ENCODE measurements at places on chromosomes 7 and 10.

DNA sequence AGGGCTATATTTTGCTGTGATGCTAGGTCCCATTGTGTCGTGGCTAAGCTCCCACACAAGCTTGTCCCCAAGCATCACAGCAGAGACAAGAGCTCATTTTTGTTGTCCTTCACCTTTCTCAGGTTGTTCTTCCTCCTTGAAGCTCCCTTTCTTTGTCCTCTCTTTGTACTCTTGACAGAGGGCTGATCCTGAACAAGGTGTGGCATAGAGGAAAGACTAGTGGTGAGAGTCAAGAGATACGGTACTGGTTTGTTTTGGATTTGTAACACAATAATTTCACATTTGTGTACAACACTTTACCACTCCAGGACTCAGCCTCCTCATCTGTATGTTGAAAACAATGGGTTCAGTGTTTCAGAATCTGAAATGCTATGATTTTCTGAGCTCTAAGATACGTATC lies 41.0 kb downstream of the MAGI2 start:
- DNase-seq = no peak

GRCh38 chr10:50467209-50467608 lies 156.5 kb downstream of the SGMS1 start:
- DNase-seq = no peak

DNA sequence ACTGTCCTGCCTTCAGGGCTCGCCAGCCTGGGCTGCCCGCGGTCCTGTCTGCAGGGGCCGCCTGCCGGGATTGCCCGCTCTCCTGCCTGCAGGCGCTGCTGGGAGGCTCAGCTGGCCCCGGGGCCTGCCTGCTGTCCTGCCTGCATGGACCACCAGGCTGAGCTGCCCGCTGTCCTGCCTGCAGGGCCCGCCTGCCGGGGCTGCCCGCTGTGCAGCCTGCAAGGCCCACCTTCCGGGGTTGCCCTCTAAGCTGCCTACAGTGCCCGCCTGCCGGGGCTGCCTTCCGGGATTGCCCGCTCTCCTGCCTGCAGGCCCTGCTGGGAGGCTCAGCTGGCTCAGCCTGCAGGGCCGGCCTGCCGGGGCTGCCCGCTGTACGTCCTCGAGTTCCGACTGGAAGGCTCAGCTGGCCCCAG lies 164.4 kb downstream of the GLRX3 start:
- no peak for DNase-seq

GRCh38 chr7:157487046-157487770 lies 150.4 kb downstream of the DNAJB6 start:
- no peak for DNase-seq

GRCh38 chr7:142457146-142457703 lies 199.4 kb upstream of the PRSS58 start:
- no peak for DNase-seq

DNA sequence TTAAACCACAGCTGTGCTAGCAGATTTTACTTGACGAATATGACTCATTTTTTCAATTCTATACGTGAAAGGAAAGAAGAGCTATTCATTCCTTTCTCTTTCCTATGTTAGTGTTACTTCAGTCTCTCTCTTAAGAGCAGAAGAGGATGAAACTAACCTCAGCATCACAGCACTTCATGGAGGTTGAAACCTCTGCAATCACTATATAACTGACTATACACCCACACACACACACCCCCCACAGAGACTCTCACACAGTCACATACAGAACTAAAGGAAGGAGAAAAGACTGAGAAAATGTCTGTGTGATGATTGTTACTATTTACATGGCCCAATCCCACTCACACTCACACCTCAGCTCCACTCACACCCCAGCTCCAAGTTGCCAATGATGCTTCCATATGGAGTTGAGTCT lies 104.2 kb downstream of the KIF20B start:
- no peak for DNase-seq

DNA sequence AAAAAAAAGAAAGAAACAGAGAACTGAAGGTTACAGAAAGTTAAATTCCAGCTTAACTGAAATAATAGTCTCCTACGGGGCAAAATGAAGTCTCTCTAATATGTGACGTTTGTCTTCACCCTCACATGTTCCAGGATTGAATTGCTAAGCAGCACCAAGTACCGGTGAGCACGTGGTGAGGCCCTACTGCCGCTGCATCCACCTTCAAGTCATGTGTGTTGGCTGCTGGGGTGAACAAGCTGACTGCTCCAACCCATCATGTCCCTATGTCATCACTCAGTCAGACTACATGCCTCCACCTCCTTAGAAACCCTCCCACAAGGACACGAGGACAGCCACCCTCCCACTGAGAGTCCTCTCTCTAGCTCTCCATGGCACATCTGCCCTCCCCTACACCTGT lies 35.4 kb upstream of the NPFFR1 start:
- no peak for DNase-seq

DNA sequence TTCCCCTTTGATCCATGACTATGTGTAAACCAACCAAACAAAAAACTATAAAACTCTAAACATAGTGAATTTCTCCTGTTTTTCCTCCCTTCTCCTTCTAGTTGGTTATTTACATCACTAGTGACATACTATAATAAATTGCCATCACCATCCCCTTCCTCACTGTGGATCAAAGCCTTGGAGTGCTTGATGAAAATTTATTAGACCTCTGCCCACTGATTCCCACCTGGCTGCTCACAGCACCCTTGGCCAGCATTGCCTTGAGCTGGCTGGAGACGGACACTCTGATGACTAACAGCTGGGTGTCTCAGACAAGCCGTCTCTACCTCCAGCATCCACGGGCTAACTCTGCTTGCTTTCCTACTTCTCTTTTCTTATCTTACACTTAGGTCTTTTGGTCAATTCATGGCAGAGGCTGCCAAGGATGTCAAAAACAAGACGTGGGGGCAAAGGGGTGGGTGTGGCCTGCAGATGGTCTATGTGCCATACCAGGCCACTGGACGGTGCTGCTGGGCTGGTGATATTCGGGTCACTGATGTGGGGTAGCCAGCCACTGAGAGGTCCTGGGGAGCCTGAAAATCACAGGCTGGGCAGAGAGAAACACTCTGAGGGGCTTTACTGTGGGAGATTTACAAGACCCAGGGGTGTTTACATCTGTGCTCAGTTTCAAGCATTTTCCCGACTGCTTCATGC lies 207.8 kb downstream of the TAX1BP1 start:
- no peak for DNase-seq

DNA sequence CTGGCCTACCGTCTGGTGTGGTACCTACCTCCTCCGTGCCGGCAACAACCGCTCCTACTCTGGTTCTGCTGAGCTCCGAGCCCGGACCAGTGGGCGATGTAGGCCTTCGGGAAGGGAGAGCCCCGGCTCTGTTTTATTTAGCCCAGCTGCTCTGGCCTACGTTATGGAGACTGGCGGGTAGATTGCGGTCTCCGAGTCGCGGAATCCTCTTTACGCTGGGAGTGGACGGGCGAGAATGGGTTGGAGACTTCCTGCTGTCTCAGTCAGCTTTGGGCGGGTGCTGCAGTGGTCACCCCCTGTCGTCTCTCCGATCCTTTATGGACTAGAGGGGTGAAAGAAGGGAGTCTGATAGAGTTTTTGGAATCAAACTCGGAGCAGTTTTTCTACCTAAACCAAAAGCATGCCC lies 406 bp downstream of the CBLL1 start:
- no peak for DNase-seq

DNA sequence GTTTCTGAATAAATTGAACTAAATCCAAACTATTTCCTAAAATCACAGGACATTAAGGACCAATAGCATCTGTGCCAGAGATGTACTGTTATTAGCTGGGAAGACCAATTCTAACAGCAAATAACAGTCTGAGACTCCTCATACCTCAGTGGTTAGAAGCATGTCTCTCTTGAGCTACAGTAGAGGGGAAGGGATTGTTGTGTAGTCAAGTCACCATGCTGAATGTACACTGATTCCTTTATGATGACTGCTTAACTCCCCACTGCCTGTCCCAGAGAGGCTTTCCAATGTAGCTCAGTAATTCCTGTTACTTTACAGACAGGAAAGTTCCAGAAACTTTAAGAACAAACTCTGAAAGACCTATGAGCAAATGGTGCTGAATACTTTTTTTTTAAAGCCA lies 13.9 kb downstream of the MEST start:
- DNase-seq = no peak

DNA sequence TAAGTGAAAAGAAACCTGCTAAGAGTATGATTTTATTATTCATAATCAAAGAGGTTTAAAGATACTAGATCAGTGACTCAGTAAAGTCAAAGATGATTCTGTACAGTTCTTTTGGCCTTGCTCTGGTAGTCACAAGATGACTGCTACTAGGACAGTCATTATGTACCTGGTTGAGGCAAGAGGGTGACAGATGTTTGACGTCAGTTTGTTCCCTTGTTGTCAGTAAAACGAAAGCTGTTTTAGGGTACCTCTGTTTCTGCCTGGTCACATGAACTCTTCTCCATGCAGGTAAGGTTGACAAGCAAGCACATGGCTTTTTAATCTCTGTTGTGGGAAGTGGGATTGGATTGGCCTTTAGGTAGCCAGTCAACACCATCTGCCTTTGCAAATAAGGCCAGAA lies 308.0 kb downstream of the EXOC4 start:
- DNase-seq = no peak

DNA sequence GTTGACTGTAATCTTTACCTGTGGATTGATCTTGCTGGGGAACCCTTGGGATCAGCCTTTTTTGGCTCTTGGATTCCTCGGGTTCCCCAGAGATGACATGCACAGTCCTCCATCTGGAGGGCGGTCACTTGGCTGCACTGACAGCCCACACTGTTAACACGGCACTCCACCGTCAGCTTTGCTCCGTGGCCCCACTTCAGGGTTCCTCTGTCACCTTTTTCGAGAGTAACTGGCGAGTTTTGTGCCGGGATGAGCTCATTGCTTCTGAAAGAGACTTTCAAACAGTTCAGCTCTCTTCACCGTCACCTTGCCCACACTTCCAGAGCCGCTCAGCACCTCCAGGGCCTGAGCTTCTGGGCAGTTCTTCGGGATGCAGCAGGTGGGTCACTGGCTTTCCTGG lies 42.4 kb downstream of the PROSER2 start:
- DNase-seq = no peak

GRCh38 chr7:66871076-66871475 lies 49.9 kb upstream of the TMEM248 start:
- DNase-seq = no peak

DNA sequence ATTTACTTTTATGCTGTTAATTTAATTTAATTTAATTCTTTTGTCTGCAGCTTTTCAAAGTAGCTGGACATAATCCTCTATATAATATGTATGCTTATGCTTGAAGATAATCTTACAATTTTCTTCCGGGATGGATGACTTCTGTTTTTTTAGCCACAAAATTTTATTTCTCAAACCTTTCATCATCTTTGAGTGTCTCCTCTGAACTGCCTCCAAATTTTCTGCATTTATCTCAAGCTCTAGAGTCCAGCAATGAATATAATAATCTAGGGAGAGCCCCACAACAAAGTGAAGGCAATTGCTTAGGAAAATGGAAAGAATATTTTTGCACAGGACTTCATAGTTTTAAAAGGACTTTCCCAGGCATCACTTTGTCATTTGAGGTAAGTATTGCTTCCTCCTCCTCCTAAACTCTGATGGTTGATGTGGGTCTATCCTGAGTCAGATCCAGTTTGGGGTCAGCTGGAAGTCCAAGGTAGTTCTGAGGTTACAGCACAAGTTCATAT lies 53.7 kb upstream of the FAM3C start:
- no peak for DNase-seq

DNA sequence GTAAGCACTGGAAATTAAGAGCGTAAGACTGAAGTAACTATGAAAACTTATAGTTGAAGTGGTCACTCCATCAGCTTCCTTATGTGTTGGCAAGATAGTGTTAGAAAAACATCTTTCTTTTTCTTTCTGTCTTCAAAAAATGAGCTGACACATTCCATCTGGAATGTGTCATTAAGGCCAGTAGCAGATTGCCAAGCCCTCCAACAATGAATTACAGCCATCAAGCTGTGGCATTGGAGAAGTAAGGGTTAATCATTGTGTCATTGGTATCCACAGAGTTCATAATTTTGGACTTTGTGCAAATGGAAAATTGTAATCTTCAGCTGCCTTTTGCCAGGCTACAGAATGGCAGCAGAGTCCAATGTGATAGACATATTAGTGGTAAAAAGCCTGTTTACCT lies 926.3 kb downstream of the NRG3 start:
- DNase-seq = no peak

DNA sequence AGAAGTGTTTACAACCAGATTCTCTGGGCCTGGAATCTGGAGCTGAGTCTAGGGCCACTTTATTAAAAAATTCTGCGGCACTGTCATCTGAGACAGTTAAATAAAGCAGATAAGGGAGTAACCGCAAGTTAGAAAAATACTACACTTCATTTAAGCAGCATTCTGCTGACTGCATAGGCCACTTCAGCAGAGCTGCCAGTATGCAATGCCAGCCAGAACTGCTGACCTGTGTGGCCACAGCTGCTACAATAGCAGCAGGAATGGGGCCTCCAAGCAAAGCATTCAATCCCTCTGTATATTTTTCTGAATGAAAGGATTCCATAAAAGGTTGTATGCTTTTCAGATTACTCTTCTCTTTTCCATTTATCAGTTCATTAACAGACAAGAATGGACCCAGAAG lies 136.0 kb downstream of the COL28A1 start:
- no peak for DNase-seq

GRCh38 chr7:28533267-28533666 lies 120.9 kb downstream of the CREB5 start:
- no peak for DNase-seq

DNA sequence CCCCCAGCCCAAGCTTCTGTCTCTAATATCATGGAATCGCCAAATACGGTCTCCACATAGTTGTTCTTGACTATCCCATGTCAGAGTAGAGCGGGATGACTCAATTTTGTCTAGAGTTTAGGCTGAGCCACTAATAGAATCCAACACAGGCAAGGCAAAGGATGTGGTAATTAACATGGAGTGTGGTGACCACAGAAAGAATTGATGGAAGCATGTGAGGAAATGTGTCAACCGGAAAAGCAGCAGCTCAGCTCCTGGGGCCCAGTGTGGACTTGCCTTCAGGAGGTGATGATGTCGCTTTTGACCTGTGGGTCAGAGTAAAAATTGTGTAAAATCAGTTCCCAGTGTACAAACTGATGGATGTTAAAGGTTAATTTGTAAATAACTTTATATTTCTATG lies 139.3 kb upstream of the KLF6 start:
- DNase-seq = no peak

- no peak for DNase-seq
These were observed 229.7 kb downstream of the TSPAN12 start for GRCh38 chr7:120628251-120628650.

- DNase-seq = no peak
These were observed 23.3 kb upstream of the RHOBTB1 start for GRCh38 chr10:60967260-60967659.

DNA sequence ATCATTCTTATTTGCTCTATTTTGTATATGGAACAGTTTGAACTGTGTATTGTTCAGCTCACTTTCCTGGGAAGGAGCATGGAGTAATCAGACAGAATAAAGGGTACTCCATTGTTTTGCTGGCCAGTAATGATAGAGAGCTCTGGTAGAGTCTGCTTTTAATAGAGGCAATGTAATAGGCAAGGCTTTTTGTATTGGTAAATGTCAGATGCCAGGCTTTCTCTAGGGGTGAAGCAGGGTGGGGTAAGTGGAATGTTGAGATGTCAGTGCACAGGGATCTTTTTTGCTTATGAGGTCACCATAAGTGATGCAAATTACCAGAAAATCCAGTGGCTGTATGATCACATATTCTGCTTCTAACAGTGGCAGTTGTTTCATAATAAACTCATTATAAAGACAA lies 1088.3 kb upstream of the SORCS1 start:
- DNase-seq = no peak

- DNase-seq = no peak
These were observed 5.7 kb downstream of the ELN start for GRCh38 chr7:74033372-74034311.

- no peak for DNase-seq
These were observed 78.7 kb upstream of the MKLN1 start for GRCh38 chr7:131249003-131249402.

- DNase-seq = peak; percentile 23
These were observed 187.6 kb upstream of the NEBL start for GRCh38 chr10:21084700-21085099.

Measured in anterior cingulate cortex (tissue), 58 donors.